GM12878 (cell line): ENCODE measurements at places on chromosomes 6 and 20. TPM values are rescaled to one million over a fixed set of nuclear protein-coding genes. Genes with fewer than 3 reads are reported as not detected.

DNA sequence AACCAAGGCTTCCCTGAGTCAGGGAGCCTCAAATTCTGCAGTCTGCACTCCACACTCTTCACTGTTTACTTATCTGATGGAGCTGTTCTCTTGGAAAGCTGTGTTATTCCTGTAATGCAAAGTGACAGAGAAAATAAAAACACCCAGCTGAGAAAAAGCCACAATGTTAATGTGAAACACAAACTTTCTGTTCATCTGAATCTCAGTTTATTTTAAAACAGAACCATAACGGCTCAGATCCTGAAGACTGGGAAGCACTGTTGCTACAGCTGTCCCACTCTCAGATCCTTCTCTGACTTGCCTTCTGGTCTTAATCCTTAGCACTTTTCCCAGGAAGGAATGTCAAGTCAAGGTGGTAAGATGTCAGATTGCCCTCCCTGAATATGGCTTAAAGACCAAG lies 736.6 kb downstream of the DHX35 start:
- no peak for DNase-seq

- DNase-seq, result no peak
These were observed 179.3 kb upstream of the DTNBP1 start for GRCh38 chr6:15841937-15842726.

DNA sequence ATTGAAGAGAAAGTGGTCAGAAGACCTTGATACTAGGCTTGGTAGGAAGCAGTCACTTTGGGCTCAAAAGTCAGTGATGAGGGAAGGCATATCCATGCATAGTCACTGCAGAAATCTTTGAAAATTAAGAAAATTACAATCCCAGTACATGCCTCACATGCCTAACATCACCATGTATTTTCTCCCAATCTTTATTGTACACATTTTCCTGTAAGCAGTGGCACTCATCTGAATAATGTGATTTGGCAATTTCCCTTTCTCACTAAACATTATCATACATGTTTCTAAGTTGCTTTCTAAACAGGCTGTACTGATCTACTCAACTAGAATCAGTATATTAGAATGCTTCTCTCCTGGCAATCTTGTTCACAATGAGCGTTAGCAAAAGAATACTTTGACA lies 280.7 kb upstream of the SUPT3H start:
- DNase-seq, result no peak

- DNase-seq, result no peak
These were observed 30.2 kb upstream of the FOXP4 start for GRCh38 chr6:41515995-41516394.

Gene PGC
- not detected in 2 replicates for polyA plus RNA-seq

DNA sequence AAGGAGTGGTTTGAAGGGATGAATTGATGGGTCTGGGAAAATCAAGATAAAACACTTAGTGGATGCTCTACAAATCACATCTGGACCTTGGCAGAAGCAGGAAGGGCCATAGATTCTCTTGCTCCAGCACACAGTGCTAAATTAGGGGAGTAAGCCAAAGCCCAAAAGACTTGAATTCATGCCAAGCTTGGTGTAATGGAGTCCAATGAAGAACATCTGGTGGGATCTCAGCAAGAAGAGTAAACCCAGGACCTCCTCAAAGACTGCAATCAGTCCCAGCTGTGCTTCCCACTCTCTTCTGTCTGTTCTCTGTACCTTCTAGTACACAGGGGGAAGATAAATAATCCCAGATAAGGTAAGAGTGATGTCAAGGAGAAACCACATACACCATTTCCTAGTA lies 683.4 kb downstream of the RNF144B start:
- no peak for DNase-seq

Gene MPC1
- polyA plus RNA-seq, result 173 and 177 TPM in 2 replicates

DNA sequence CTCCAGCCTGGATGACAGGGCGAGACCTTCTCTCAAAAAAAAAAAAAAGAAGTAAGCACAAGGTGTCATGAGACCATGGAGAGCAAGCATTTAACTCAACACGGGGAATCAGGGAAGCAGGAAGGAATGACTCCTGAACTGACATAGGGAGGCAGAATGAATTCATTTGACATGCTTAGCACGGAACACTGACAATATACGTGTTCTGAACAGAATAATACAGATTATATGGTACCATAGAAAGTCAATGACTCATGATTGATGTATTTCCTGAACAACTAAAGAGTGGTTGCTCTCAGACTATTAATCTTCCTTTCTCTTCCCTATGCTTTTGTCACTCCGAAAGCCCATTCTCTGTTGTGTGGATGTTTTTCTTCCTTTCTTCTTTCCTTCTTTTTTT lies 20.7 kb upstream of the ASIP start:
- no peak for DNase-seq

- DNase-seq, result no peak
These were observed 3.0 kb upstream of the C4A start for GRCh38 chr6:31978831-31979230.

Gene PIGT
- polyA plus RNA-seq, result 56.6 and 66.0 TPM in 2 replicates

DNA sequence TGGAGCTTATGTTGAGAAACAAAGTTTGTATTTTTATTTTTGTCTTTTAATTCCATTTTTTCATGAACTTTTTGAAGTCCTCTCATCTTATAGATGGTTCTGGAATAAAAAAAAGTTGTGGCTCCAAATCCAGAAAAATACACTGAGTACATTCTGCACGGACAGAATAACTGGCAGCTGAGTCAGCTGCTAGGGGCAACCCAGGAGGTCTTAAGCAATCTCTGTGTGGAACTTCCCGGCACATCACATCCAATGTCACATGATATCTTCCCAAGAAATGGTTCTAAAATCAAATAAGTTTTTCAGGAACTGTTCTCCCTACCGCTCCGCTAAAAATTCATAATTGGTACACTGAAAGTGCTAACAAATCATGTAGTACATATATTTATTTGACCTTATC lies 29.8 kb downstream of the SLC13A3 start:
- DNase-seq, result no peak

Gene PROKR2
- not detected in 2 replicates for polyA plus RNA-seq

Gene HLA-DMA
- polyA plus RNA-seq, result 339 and 352 TPM in 2 replicates

Gene KIF6
- polyA plus RNA-seq, result 0.09 and 1.0 TPM in 2 replicates
